ENCODE measurements at places on chromosomes 1 and 21.

GRCh38 chr1:99252630-99253029 is 11.7 kb upstream of the PLPPR4 start:
- no peak for DNase-seq

- no peak for DNase-seq
Observed at GRCh38 chr1:96674915-96675314, 46.7 kb upstream of the PTBP2 start.

DNA sequence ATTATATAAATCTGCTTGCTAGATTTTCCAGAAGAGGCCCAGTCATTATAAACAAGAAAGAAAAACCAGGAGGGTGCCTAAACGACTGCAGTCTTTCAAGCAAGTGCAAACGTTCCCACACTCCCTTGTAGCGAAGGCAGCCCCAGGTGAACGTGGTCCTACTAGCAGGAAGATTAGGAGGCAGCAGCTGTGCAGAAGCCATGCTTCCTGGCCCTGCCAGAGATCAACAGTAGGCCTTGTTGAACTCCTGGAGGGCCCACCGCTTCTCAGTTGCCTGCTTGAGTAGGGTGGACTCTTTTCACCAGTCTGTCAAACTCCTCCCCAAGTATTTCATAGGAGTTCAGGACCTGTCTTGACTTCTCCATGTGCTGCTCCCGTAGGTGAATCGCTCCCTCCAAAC is 163.0 kb upstream of the GORAB start:
- DNase-seq, result no peak

DNA sequence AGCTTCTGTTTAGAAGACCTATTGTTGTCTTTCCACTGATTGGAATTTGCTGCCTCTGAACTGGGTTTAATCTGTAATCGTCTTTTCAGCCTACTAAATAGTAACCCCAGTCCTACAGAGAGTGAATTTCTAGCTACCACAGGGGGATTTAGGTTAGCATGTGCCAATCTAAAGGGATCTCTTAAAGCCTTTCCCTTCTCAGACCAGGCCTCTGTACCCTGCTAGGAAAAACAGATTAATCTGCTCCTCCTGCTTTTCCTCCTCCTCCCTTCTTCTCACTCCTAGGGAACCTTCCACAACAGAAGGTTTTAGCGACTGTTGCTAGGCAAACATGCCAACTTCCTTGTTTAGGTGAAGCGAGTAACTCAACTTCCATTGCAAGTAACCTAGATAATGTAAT is 1.3 kb upstream of the RC3H1 start:
- no peak for DNase-seq

DNA sequence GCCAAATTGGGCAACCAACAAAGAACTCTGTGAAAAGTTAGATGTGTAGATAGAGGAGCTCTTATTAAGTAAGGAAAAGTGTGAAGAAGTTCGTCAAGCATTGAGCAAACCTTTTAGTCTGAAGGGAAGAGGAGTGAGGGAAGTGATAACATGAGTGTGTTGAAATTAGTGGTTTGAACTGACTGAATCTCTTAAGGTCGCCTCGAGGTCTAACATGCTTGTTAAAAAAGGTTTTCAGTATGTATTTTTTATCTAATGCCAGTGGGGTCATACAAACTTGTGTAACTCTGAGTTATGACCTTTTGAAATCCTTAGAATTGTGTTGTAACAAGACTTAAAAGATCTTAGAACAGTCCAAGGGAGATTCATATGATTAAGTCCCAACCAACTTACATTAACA is 34.1 kb downstream of the SOAT1 start:
- DNase-seq, result no peak

DNA sequence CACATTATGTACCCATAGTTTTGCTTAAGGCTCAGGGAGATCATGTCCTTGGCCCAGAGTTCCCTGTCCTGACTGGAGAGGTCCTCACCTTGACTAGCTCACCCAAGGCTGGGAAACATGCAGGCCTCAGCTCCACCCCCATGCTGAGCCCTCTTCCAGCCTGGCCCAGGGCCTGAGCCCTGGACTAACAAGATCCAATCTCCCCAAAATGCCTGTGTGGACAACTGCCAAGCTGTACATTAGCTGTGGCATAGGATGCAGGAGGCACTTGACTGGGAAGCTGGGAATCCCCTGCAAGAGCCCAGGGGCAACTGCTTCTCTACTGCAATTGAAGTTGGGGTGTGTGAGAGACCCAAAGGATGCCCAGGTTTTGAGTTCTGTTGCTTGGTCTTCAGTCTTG is 2.1 kb downstream of the LINGO4 start:
- DNase-seq, result no peak

GRCh38 chr1:18794561-18794960 is 64.9 kb downstream of the TAS1R2 start:
- DNase-seq, result no peak

Data from activated CD4-positive, alpha-beta T cell treated with anti-CD3 and anti-CD28 coated beads for 48 hours (primary cell).